ENCODE measurements at places on chromosomes 3 and 15.

DNA sequence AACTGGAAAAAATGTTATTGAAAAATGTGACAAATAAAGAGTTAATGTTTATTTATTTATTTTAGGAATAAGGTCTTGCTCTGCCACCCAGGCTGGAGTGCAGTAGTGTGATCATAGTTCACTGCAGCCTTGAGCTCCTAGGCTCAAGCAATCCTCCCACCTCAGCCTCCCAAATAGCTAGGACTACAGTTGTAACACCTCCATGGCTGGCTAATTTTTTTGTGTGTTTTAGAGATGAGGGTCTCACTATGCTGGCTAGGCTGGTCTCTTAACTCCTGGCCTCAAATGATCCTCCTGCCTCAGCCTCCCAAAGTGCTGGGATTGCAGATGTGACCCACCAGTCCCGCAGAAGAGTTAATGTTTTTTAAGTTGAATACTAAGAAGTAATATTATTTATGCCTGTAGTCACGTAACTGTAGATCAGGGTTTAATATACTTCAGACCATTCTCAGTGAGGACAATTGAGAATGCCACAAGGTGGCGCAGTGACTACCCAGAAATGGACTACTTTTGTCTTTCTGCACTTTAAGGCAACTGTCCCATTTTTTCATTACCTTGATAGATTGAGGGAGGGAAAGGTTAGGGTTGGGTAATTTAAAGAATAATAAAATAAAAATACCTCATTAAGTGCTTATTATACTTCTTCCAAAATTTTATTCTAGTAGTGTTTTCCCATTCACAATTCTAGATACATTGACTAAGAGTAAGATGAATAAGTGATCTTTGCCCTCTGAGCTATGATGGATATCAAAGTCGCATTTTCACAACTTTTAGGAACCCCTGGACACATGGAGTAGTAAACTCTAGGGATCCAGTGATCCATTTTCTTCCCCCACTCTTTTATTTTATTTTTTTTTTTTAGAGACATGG, 6.0 kb downstream of the MUC13 start:
- no peak for DNase-seq

- no peak for DNase-seq
Observed at GRCh38 chr15:57675481-57676181, 30.9 kb upstream of the POLR2M start.

- no peak for DNase-seq
Observed at GRCh38 chr3:154003649-154004048, 117.5 kb upstream of the ARHGEF26 start.

DNA sequence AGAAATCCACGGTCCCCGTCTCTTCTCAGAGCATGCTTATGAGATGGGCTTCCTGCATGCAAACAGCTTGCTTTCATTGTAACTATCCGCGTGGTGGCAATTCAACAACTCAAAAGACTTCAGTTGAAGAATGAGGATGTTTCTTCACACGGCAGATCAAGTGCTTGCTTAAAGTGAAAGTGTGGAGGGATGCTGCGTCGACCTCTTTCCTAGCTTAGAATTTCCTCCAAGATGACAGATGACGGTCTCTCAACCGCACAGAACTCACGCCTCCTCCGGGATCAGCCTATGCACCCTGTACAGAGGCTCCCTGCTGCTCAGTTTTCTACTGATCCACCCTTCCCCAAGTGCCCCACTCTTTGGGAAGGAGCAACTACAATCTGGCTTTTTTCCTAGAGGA, 47.8 kb downstream of the PCSK6 start:
- no peak for DNase-seq

DNA sequence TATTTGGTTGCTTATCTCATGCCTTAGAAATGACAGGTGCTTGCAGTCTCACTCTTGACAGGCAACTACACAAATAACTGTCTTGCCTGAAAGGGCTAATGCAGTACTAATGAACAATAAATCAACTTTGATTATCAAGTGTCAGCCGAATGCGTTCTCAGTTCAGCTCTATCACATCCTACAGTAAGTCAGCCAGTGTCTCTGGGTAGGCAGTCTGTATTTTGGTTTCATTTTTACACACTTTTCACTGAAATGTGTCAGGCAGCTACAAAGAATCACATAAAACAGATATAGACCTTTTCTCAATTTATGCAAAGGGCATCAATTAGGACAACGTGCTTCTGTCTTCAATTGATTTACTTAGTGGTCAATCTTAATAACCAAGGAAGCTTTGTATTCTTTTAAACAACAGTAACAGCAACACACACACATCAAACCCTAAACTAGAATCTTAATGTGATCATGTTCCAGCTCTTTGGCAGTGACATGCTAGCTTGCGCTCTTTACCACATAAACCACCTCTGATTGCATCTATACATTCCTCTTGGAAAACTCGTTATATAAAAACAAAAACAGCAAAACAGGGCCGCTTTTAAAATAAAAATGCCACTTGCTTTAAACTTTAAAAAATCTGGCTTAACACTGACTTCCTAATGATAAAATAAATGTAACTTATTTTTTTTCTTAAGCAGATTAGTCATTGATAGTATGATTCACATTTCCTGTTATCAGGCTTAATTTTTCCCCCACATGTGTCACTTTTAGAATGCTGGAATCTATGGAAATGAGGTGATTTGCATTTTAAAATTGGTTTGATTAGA, 520.4 kb downstream of the FOXP1 start:
- no peak for DNase-seq

DNA sequence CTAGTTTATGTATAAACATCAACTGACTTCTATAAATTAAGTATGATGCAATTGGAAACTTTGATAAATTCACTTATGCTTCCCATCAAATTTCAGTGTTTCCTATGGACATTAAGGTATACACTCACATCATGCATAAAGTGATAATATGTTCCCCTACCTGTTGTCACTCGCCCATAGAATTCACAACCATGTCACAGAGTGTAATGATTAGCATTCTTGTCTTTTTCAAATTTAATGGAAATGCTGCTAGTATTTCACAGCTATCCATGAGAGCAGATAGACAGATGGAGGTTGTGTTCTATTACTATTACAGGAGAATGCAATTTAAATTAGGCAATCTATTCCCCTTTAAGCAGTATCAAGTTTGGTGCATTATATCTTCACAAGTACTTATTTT, 984 bp downstream of the PLSCR4 start:
- DNase-seq: no peak

- DNase-seq: no peak
Observed at GRCh38 chr15:93982226-93982727, 249.1 kb upstream of the MCTP2 start.

DNA sequence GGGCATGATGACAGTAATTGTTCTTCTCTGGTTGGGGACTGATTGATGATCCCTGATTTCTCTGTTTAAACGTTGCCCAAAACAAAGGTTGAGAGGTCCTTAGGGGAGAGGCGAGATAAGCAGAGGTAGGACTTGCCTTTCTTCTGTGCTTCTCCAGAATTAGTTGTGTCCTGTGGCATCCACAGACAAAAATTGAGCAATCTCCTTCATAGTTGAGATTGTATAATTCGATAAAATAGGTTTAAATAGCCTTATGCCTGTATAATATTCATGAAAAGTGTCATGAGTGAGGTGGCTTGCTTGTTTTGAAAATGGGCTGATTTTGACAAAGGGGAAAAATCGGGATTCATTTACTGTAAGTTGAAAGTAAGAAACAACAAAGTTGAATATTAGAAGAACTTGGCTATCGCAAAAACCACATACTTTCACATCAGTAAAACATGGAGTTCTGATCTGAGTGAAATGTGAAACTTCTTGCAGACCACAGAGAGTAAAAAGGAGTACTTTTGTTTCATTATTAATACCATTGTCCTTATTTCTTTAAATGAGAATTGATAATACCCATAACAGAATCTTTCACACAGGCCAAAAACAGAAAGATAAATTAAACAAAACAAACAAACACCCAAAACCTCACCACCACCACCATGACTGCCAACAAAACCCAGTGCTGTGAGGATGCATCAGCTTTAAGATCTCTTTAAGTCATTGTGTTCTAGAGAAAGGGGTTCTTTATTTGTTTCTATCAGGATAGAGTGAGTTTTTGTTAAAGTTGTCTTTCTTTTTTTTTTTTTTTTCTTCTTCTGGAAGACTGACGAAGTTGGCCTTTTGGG, 155.7 kb downstream of the LPP start:
- DNase-seq: no peak

- no peak for DNase-seq
Observed at GRCh38 chr15:88982304-88982945, 69.2 kb upstream of the MFGE8 start.

DNA sequence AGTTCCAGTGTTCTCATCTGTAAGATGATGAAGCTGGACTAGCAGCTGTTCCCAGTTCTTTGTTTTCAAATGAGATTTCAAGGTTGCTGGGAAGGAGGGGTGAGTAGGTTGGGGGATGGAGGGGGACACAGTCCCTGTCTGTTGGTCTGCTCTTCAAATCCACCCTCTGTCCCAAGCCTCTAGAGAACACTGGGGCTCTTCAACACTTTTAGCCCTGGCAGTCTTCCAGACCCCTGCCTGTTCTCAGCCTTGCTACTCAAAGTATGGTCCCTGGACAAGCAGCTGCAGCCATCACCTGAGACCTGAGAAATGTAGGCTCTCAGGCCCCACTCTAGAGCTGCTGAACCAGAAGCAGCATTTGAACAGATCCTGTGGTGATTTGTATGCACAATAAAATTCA, 41.3 kb downstream of the NEK11 start:
- no peak for DNase-seq

Data from activated CD8-positive, alpha-beta memory T cell treated with anti-CD3 and anti-CD28 coated beads for 1 hour (primary cell).